ENCODE measurements at places on chromosomes 5 and 9.
A peak's percentile ranks its signal among the peaks of the same experiment; 100 is the strongest.

GRCh38 chr5:172904643-172905345, 54.4 kb upstream of the RPL26L1 start:
- no peak for DNase-seq

- DNase-seq: no peak
These were observed 20.9 kb downstream of the IPPK start for GRCh38 chr9:92649007-92649406.

DNA sequence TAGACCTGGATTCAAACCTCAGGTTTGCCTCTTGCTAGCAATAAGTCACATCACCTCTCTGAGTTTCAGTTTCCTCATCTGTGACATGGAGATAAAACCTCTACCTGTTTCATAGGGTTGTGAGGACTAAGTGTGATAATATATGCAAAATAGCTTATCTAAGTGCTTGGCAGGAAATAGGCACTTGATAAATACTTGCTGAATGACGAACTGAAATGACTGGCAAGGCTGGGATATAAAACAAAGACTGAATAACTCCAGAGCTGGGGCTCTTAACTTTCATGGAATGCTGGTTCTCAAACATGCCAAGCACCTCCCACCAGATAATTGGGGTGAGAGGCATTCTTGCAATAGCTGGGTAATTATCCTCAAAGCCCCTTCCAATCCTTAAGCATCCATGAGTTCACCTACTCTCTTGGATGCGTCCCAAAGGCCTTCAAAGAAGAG, 87.6 kb downstream of the ADRB2 start:
- no peak for DNase-seq

- DNase-seq: no peak
These were observed 148.3 kb upstream of the RUSC2 start for GRCh38 chr9:35341585-35341984.

GRCh38 chr9:133366435-133366834, 9.4 kb downstream of the SURF4 start:
- DNase-seq: no peak

- DNase-seq: no peak
These were observed 4.8 kb upstream of the SLC2A8 start for GRCh38 chr9:127392166-127392565.

GRCh38 chr5:68114378-68115040, 101.0 kb upstream of the PIK3R1 start:
- no peak for DNase-seq

DNA sequence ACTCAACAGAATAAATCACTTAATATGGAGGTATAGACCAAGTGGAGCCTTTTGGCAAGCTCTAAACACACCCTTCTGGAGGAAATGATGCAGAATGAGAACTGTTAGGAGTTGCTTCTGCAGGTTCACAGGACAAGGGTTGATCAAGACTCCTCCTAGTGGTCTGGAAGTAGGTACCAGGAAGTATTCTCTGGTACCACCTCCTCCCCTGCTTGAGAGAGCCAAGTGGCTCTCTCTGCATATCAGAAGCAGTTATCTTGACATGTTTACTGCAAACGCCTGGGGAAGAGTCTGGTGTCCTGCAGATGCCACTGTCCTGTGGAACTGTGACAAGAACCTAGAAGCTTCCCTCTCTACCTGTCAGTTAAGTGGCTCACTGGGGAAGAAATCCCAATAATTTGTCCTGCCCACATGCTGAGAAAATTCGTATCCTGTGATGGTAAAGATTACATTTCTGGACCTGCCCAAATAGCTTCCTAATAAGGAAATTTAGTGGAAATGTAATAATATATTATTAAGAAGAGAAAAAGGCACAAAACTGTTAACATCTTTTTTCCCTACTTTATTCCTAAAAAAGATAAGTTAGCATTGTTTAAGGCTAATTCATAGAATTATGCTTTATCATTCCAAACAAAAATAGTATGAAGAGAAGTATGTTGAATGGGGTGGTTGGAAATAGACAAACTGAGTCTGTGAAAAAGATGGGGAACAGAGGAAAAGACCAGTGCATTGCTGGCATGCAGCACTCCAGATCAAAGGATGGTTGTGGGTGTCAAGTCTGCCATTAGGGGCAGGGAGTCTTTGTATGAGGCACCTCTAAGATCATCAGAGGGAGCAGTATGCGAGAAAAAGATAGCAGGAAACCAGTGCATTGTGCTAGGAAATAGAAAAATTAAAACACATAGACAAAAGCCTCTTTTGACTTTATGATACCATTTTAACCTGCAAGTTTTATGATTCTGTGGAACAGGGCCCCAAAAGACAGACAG, 118.8 kb downstream of the CDC42SE2 start:
- peak; percentile 77 for DNase-seq

- DNase-seq: no peak
These were observed at the start of gene FAM221B for GRCh38 chr9:35828716-35829083. Gene FAM221B (minus strand): TSS chr9:35828732. CDS start chr9:35826161, 2,571 bp downstream.

DNA sequence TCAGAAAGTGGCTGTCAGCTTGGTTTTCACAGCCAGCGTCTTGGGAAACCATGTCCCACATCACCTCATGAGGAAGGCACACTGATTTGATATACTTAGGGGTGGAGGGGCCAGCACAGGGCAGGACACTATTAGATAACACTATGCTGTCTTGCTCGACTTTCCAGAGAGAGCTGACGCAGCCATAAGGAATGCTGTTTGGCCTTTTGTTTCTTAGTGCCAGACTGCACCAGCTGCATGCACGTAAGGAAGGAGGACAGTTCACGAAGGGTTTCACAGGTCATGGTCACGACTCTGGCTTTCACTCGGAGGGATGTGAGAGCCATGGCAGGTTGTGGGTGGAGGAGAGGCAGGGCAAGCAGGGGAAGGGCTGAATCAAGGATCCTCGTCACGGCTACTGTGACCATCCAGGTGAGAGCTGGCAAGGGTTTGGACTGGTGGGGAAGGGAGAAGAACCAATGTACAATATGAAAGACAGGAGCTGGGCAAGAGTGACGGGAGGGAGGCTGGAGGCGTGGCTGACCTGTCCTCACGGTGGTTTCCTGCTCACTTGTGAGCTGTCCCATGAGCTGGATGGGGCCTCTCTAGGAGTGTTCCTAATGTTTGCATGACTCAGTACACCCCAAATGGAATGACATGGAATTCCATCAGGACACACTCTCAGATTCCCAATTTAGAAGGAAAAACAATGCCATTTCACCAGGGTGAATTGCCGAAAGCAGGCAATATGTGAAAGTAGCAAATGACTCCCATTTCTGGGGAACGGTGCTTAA, 61.7 kb downstream of the OTULIN start:
- DNase-seq: no peak

- no peak for DNase-seq
These were observed 19.2 kb downstream of the WNK2 start for GRCh38 chr9:93203026-93203717.

GRCh38 chr5:179901462-179901861, 6.2 kb downstream of the TBC1D9B start:
- no peak for DNase-seq

- peak; percentile 54 for DNase-seq
These were observed 38.0 kb downstream of the PAX5 start for GRCh38 chr9:36995927-36996705.

DNA sequence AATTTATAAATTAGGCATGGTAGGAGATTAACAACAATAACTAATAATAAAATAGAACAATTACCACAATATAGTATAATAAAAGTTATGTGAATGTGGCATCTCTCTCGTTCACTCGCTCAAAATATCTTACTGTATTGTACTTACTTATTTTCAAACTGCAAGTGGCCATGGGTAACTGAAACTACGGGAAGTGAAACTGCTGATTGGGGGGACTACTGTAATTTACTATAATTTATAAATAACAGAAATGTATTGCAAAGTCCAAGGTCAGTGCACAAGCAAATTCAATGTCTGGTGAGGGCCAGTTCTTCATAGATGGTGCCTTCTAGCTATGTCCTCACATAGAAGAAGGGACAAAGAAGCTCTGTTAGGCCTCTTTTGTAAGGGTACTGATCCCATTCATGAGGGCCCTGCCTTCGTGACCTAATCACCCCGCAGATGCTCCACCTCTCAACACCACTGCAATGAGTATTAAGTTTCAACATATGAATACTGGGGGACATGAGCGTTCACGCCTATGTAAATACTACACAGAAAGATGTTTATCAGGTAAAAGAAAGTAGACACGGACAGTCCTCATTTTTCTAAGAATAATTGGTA, 39.0 kb downstream of the KCNIP1 start:
- DNase-seq: no peak

GRCh38 chr9:114798780-114799427, 6.9 kb downstream of the TNFSF15 start:
- no peak for DNase-seq

GRCh38 chr9:124795881-124796431, 19.0 kb downstream of the OLFML2A start:
- DNase-seq: no peak

DNA sequence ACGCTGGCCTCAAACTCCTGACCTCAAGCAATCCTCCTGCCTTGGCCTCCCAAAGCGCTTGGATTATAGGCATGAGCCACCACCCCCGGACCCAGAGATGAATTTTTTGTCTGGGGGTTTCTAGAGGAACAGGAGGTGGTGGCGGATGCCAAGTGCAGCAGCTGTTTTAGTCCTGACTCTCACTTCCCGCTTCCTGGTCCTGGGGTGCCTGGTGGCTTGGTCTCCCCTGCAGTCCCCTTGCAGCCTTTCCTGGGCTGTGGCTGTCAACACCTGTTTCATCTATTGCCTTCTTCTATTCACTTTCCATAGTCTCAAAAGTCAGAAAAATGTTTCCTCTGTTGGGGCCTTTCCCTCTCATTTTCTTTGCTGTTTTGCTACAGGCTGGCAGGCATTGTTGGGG, 6.5 kb upstream of the NHP2 start:
- DNase-seq: no peak

DNA sequence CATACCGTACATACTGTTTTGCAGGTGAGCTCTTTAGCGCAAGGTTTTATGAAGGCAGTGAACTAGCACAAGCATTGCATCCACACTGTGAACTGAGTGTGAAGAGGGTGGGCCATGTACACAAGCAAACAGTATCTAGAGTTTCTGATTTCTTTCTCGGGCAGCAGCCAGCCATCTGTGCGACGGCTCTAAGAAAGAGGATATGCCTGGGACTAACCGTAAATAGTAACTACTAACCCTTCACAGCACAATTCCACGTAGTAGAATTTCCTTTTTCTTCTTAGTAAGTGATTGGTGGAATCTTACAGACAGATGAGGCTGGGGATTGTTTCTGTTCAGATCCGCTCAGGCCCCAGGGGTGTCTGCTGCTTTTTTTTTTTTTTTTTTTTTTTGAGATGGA, 89.0 kb downstream of the DRD1 start:
- DNase-seq: no peak

DNA sequence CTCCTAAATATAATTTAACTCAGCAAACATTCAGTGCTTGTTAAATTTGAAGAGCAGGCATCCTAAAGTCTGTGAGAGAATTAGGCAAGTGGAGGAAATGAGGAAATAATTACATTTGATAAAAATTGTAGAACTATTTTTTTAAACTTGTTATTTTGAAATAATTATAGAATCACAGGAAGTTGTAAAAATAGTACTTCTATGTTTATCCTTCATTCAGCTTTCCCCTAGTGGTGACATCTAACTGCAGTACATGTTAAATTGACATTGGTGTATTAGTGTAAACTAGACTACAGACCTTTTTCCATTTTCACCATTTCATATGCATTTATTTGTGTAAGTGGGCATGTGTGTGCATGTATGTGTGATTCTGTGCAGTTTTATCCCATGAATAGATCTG, 51.6 kb downstream of the F2RL2 start:
- DNase-seq: no peak

DNA sequence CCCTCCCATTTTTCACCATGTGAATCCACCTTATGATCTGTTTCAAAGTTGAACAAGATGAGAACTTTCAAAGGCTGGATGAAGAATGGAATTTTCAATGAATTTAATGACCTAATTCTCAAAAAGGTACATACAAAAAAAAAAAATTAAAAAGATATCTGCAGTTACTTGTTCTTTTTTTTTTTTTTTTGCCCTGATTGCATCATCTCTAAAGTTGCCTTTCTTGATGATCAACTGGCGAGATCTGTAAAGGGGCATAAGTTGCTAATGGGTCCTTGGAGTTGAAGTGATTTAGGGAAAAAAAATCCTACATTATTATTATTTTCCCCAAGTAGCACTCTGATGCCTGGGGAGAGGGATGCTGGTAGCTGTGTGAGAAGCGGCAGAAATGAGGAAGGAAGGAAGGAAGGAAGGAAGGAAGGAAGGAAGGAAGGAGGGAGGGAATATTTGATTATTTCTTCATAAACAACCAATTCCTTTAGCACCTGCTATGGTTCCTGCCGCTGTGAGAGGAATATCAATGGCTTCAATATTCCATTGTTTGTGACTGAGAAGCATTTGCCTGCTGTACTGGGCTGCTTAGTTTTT, 48.8 kb upstream of the CD180 start:
- no peak for DNase-seq

DNA sequence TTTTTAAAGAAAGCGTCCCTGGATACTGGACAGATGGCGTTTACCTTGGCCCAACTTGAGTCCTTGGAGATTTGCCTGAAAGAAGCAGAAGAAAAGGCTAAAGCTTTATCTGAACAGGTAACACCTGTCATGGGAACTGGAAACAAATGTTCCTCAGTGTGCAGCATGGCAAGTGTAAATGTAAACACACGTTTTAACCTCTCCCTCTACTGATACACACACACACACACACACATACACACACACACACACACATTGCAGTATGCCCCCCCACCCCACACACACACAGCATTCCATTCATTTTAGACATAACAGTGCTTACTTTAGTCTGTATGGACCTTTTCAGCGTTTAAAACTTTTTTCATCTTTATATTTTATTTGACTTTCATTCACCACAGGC, 51.1 kb downstream of the CCDC192 start:
- DNase-seq: no peak

DNA sequence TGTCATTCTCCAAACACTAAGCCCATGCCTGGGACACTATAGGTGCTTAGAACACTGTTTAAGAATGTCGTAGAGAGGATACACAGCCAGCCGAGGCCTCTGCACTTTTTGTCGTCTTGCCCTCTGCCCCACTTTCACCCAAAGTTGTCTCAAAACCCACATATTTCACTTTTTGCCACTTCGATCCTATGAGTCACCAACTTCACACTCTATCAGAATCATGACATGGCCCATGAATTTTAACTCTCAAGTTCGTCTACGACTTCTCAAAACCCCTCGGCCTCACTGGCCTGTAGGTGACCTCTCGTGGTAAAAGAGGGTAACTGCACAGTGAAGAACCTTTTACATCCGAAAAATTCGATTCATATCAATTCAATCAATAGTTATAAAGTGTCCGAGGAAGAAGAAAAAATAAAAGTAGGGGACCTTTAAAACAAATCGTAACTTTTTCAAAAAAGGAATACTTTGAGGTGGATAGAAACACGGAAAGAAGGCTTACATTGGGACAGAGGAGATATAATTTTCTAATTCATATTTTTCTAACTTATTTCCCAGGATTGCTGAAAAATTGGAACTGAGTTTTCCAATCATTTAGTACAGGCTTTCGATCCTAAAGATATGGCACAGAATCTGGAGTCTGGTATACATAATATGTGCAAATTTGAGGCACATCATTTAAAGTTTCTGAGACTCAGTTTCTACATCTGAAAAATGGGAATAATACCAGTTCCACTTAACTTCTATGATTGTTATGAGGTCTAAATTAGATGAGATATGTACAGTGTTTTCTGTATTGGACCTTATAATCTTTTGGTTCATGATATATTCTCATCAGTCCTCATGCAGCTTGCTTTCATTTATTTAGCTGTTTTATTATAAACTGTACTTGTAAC, 122.6 kb downstream of the APBA1 start:
- peak; percentile 28 for DNase-seq

Measured in K562 (cell line).